ENCODE measurements at places on chromosomes 16 and 17. TPM values are rescaled to one million over a fixed set of nuclear protein-coding genes. Genes with fewer than 3 reads are reported as not detected.

TLCD2 gene
- 9.2 TPM for polyA plus RNA-seq

KSR1 gene
- 8.8 TPM for polyA plus RNA-seq

CDRT15L2 gene
- polyA plus RNA-seq: not detected

ABI3 gene
- 16.0 TPM for polyA plus RNA-seq

GPATCH8 gene
- polyA plus RNA-seq: 5.5 TPM

KRTAP4-6 gene
- not detected for polyA plus RNA-seq

CACNG5 gene
- polyA plus RNA-seq: not detected

ALDH3A1 gene
- 3.0 TPM for polyA plus RNA-seq

CBX2 gene
- 0.23 TPM for polyA plus RNA-seq

WIPI1 gene
- 63.2 TPM for polyA plus RNA-seq

ZG16B gene
- 55.0 TPM for polyA plus RNA-seq

RTN4RL1 gene
- polyA plus RNA-seq: 0.69 TPM

ICAM2 gene
- polyA plus RNA-seq: 31.7 TPM

AIPL1 gene
- not detected for polyA plus RNA-seq

SNX20 gene
- polyA plus RNA-seq: 0.92 TPM

PRSS22 gene
- polyA plus RNA-seq: not detected

TEX19 gene
- polyA plus RNA-seq: not detected

TBC1D3K gene
- not detected for polyA plus RNA-seq

TEX14 gene
- polyA plus RNA-seq: not detected

ZNF594 gene
- polyA plus RNA-seq: 3.8 TPM

HOXB5 gene
- polyA plus RNA-seq: 4.2 TPM

TBC1D3C gene
- 3.0 TPM for polyA plus RNA-seq

TOM1L1 gene
- polyA plus RNA-seq: 23.0 TPM

ZNF469 gene
- polyA plus RNA-seq: under 0.01 TPM

SP6 gene
- polyA plus RNA-seq: 1.2 TPM

C16orf96 gene
- polyA plus RNA-seq: 0.09 TPM

ZFP3 gene
- 2.8 TPM for polyA plus RNA-seq

PARD6A gene
- 4.4 TPM for polyA plus RNA-seq

LPO gene
- not detected for polyA plus RNA-seq

STAC2 gene
- polyA plus RNA-seq: under 0.01 TPM

ALOX12 gene
- polyA plus RNA-seq: not detected

MATCAP1 gene
- 4.8 TPM for polyA plus RNA-seq

KCNG4 gene
- not detected for polyA plus RNA-seq

SYT17 gene
- 4.2 TPM for polyA plus RNA-seq

PDE6G gene
- 4.4 TPM for polyA plus RNA-seq

VAC14 gene
- polyA plus RNA-seq: 16.8 TPM

TBC1D3 gene
- not detected for polyA plus RNA-seq

All from sigmoid colon (tissue), 7 donors.